KBM-7 (cell line): ENCODE measurements at places on chromosomes 16 and 17.

DNA sequence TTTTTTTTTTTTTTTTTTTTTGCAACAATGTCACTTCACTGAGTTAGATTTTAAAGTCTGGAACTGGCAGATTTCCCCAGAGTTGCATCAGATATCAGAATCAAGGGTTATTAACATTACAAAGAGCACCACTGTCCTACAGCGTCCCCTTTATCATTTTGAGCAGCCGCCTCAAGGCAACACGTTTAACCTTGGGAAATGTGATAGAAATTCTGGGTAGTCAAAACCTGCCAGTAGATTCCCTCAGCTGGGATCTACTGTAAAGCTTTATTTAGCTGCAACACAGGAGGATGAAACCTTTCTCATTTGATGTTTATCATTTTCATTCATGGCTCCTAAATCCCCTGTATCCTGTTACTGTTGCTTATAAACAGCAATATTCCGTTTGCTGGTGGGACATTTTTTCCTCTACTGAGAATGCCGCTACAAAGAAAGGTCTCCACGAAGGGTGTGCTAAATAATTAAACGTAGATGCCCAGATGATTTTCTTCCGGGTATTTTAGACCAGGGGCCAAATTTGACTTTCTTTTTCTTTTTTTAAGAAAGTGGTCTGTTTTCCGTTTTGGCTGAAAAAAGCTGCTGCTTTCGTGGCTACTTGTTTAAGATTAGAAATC is 436.1 kb upstream of the GOT2 start:
- no peak for DNase-seq

DNA sequence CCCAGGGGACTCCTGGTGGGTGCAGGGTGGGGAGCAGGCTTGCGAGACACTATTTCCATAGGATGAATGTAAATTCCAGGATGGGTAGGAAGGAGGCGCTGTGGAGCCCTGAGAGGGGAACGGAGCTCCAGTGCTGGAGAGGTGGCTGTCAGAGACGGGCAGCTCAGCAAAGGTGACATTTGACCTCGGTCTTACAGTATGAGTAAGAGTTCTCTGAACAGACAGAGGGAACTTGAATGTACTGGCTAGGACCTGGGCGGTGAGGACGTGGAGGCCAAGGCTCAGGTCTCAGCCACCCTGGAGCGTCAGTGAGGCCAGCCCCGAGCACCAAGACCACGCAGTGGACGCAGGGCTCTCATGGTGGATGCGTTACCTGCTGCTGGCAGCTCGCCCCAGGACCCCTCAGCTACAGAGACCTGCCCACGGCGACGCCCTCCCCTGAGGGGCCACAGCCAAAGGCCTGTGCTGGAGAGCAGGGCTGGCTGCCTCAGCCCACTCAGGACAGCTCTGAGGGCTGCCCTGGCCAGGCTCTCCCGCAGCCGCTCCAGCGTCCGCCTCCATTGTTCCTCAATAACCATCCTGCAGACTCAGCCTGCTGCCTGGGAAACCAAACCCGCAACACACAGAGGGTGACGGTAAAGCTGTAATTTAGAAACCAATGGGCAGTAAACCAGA is 65.9 kb upstream of the TNRC6C start:
- DNase-seq, result no peak

DNA sequence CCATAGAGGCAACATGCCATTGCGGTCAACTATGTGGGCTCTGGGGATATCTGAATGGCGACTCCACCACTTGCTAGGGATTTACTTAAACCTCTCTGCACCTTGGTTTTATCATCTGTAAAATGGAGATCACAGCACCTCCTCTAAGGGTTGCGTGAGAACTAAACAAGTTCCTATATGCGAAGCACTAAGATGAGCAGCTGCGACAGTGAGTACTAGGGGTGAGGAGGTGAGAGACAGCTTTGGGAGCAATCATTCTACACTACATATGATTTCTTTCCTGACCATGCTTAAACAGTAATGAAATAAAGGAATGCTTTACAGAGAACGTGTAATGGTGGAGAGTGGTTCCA is 61.4 kb downstream of the CREBBP start:
- no peak for DNase-seq

GRCh38 chr17:37671824-37672547 is 28.7 kb upstream of the DDX52 start:
- no peak for DNase-seq

GRCh38 chr17:48102798-48103715 is 1.8 kb upstream of the CBX1 start:
- peak; percentile 86 for DNase-seq

GRCh38 chr16:56202036-56202435 is 10.7 kb downstream of the GNAO1 start:
- DNase-seq, result no peak

GRCh38 chr16:31453255-31454204 is 5.8 kb upstream of the ARMC5 start:
- DNase-seq, result no peak
